Stimulated activated CD4-positive, alpha-beta T cell treated with anti-CD3 and anti-CD28 coated beads, TNF-alpha, amount 100 ng/mL, for 4 hours (primary cell): ENCODE measurements at places on chromosomes 11 and 22.

DNA sequence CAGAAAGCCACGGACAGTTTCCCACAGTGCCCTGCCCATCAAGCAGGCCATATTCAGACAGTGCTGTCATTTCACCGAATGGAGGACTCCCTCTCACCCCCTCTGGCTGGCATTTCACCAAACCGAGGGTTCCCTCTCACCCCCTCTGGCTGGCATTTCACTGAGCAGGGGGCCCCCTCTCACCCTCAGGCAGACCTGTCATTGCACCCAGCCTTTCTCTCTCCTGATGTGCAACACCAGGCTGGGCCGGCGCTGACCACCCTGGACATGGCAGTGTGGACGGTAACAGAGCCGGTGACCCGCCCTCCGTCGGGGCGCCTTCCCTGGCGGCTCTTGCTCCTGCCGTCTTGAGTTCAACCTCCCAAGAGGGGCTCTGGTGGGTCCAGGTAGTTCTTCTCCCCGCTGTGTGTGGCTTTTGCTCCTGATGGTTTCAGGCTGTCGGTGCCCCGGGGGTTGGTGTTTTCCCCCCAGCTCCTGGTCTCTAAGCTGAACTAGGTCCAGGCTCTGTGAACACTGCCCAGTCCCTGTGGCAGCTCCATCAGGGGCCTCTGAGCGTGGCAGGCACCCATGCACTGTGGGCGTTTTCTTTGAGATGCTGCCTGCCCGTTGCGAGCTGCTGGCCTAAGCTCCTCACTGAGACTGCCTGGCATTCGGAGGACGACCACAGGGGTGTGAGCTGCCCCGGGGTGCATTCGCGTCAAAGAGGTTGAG lies 46.9 kb downstream of the SMIM38 start:
- no peak for DNase-seq

GRCh38 chr11:70146299-70146698 lies 56.8 kb upstream of the FADD start:
- no peak for DNase-seq

- DNase-seq = no peak
Measured at GRCh38 chr11:112826788-112827187, 134.4 kb upstream of the NCAM1 start.

DNA sequence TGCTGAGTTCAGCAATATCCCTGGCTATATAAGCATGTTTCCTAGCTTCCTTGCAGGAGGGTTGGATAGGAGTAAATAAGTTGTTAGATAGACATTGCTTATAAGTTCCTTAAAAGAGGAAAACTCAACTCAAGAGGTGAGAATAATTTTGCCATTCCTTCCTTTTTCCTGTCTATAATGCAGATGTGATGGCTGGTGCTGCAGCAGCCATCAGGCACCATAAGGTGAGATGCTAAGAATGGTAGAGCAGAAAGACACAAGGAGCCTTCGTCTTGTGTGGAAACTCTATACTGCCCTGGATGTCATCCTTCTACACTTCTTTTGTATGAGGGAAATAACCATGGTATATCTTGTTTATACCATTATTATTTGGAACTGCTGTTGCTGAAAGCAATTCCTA lies 74.5 kb upstream of the GRK3 start:
- DNase-seq = no peak

- no peak for DNase-seq
Measured at GRCh38 chr11:35165030-35165422, 26.1 kb downstream of the CD44 start.

- DNase-seq = no peak
Measured at GRCh38 chr11:8828046-8828445, 82.9 kb upstream of the AKIP1 start.

GRCh38 chr22:28917747-28918549 lies 34.6 kb downstream of the ZNRF3 start:
- no peak for DNase-seq

DNA sequence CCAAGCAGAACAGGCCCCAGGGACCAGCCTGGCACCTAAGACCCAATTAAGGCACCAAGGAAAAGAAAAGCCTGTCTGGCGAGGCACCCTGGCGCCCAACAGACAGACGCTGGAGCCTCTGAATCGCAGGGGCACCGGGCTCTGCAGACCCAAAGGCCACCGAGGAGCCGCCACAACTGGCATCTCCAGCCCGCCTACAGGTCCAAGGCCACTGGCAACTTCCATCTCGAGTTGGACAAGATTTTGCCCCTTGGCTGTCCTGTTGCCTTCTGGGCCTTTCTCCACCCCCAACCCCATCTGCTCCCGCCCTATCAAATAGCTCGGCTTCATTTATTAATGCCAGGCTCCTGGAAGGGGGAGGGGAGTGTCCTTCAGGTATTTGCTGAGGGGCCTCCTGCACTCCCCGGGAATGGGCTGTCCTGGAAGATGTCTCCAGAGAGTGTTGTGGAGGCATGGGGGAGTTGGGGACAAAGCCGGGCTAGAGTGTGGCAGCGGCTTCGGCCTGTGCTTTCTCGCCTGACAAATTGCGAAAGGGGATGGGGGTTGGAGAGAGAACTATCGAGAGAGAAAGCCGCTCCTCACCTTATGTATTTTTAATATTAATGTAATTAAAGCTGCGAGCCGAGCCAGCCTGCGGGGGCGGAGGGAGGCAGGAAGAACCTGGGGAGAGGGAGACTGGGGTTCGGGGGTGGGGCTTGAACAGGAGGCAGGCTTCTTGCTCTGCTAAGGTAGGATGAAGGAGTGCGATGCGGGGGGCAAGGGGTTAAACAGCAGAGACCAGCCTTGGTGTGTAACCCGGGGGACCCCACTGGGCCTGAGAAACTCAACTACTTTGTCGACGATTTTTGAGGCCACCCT lies 2.0 kb downstream of the DSCAML1 start:
- no peak for DNase-seq
